ENCODE measurements at places on chromosomes 16 and 17.

GRCh38 chr16:86529160-86529559 is 18.8 kb downstream of the FOXF1 start:
- DNase-seq, result no peak

GRCh38 chr17:13734880-13735279 is 133.2 kb upstream of the HS3ST3A1 start:
- no peak for DNase-seq

- no peak for DNase-seq
Observed at GRCh38 chr17:45221081-45222013, at the start of gene FMNL1. Gene FMNL1, plus strand, starts transcription at chr17:45221885. Its CDS starts 240 bp downstream, at chr17:45222125.

GRCh38 chr16:68860978-68861892 is 17.9 kb downstream of the TANGO6 start:
- DNase-seq, result no peak

DNA sequence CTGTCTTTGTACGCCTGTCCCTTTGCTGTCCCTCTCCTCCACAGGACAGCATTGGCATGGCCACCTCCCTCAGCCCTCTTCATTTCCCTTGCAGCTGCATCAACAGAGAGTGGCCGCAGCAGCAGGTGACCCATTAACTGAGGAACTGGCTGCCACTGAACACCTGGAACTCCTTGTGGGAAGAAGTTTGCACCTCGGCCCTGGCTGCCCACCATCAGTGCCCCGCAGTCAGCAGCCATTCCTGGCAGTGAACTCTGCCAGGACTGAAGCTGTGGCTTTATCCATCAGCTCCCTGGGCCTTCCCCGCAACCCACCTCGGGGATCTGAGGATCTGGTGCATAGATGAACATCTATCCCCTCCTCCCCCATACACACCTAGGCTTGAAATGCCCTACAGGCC is 13.1 kb upstream of the RNF135 start:
- DNase-seq, result no peak

DNA sequence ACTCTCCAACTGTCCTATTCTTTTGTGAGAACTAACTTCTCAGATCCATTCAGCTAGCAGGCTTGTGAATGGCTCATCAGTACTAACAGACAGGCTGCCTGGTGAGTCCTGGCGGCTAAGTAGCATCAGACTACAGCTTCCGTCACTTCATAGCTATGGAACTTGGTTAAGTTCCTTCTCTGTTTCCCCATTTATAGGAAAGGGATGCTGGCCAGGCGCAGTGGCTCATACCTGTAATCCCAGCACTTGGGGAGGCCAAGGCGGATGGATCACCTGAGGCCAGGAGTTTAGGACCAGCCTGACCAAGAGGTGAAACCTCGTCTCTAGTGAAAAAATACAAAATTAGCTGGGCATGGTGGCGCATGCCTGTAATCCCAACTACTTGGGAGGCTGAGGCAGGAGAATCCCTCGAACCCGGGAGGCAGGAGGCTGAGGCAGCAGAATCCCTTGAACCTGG is 49.9 kb upstream of the TANGO6 start:
- DNase-seq, result no peak

- no peak for DNase-seq
Observed at GRCh38 chr16:75247249-75247648, 4.2 kb downstream of the BCAR1 start.

DNA sequence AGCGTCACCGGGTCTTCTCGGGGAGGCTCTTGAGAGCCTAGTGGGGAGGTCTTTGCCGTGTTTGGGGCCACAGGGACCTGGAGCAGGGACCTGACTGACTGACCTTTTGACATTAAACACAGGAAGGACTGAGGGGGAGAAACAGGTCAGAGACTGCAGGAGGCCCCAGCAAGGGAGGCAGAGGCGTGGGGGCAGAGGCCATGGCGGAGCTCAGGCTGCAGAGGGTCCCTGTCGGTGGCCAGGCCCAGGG is 41.6 kb upstream of the GSE1 start:
- no peak for DNase-seq

GRCh38 chr16:19885451-19886072 is 914 bp upstream of the GPRC5B start:
- no peak for DNase-seq

DNA sequence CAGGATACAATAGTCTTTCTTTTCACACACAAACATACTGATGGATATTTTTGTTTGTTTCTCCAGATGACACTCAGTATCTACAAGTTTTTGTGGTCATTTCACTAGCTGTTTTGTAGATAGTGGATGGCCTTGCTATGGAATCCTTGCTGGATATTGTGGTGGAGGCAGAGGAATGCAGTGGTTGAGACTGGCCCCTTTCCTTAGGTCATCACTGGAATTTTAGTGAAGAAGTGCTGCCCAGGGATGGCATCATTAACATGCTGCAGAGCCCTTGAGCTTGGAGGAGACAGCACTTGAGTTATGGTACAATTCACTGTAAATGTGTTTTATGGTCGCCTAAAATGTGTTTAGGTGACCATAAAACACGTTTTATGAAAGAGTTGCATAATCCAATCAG is 455.9 kb upstream of the HSBP1 start:
- DNase-seq, result no peak

GRCh38 chr17:77438241-77439188 is 297.7 kb downstream of the SEC14L1 start:
- DNase-seq, result no peak

DNA sequence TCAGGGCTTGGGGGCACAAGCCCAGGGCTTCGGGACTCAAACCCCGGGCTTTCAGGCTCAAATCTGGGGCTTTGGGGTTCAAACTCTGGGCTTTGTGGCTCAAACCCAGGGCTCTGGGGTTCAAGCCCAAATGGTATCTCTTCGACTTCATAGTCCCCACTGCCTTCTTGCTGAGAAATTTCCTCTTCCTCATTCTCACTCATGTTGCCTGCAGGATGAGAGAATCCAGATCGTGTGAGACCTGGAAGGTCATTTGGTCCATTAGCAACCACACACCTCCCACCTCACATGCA is 576 bp downstream of the ZNF768 start:
- DNase-seq, result no peak

DNA sequence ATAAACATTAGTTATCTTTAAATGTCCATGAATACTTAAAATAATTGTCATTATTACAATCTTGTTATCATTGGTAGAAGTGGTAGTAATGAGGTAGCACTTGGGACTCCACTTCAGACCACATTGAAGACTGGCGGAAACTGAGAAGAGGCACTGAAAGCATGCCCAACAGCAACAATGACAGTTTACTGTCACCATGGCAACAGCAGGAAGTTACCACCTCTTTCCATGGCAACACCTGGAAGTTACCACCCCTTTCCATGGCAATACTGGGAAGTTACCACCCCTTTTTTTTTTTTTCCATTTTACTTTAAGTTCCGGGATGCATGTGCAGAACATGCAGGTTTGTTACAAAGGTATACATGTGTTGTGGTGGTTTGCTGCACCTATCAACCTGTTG is 494.9 kb upstream of the RBFOX1 start:
- no peak for DNase-seq
